MM.1S (cell line): ENCODE measurements at places on chromosomes 11 and 22.

- DNase-seq = no peak
These were observed 3.1 kb downstream of the HMBS start for GRCh38 chr11:119087747-119088241.

DNA sequence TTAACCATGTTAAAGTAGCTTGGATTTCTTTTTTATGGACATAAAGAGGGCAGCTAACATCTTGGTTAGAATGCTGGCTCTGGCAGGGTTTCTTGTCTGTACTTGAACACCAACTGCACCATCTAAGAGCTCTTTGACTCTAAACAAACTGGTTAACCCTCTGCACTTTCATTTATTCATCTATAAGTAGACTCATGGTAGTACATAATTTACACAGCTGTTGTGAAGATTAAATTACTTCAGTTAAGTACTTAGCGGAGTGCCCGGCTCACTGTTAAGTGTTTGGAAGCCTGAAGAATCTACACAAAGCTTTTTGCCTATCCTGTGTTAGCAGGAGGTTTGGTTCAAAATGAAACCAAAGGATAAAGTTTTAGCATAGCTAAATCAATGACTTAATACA is 846.2 kb upstream of the API5 start:
- DNase-seq = no peak

GRCh38 chr11:28457481-28458065 is 349.4 kb downstream of the METTL15 start:
- no peak for DNase-seq

DNA sequence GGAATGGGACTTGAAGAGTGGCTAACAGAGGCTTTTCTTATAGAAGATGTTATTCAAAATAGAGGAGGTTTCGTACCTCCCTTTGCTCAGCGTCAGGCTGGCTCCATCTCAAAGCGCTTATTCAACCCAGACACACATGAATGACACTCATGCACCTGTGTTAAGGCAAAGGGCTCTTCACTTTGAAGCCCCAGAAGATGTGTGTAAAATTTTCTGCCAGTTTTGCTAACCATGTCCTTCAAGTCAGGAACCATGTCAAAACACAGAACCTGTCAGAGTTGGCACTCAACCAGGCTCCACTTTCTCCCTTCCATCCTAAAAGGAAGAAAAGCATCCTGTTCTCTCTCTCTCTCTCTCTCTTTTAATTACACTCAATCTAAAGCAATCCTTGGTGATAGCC is 352.8 kb upstream of the NARS2 start:
- DNase-seq = no peak

DNA sequence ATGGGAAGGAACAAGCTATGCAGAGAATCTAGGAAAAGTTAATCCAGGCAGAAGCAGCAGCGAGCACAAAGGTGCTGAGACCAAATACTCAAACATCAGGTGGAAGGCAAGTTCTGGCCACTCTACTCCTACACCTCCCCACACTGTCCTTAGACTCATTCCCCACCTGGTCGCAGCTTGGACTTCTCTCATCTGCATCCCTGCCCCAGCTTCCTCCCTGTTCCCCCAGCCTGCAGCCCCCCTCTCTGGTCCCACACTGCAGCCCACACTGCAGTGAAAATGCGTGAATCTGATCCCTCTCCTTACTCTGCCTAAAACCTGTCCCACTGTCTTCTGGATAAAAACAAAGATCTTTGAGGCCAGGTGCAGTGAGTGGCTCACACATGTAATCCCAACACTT is 9.1 kb downstream of the TPBGL start:
- DNase-seq = no peak

DNA sequence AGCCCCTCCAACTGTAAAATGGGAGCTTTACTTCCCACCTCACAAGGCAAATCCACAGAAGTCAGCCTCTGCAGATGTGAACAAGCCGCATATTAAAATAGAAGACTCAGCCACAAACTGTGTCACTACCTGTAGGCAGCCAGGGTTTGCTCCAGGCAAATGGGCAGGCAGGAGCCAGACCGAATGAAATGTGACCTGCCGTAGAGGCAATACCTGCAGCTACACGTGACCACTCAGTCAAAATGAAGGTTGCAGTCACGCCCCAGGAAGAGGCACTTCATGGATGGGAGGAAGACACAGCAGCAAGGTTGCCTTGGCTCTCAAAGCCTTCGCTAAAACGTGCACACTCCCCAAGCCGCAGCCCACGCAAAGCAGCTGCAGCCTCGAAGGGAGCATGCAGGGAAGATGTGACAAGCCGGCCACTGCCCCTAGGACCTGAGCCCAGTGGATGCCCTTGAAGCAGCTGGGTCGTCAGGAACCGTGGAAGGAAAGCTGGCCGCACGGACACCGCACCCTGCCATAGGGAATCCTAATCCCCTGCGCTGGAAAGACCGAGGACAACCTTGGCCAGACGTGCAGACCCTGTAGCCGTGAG is 53.1 kb downstream of the SHANK2 start:
- DNase-seq = no peak

GRCh38 chr11:94793002-94793401 is 24.8 kb downstream of the AMOTL1 start:
- no peak for DNase-seq

DNA sequence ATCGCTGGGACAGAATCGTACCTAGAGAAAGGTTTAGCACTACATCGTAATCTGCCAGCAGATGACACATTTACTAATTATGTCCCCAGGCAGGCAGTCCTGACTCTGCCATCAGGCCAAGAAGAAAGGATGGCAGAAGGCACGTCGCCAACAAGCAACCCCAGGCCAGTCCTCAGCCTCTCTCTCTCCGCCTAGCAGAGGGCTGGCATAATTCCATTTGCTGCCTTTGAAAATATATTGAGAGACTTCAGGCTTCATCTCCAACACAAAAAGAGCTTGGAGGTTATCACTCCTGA is 1517.0 kb downstream of the TBC1D22A start:
- DNase-seq = no peak

DNA sequence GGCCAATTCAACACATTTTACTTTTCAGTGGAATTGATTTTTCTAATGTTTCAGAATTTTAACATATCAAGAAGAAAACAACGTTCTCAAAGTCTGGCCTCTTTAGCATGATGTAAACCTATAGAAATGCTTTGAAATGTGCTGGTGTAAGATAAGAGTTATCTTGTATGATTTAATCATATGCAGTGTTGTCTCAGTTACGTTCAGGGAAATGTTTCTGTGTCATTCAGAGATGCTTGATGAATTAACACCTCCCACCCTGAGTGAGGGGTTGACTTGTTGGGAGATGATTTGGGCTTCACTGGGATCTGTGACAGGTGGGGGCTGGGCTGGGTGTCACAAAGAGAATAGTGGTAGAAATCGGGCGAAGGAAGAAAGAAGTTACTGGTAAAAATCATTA is 15.7 kb upstream of the MYO18B start:
- no peak for DNase-seq
